ENCODE measurements at places on chromosomes 11 and 22. TPM values are rescaled to one million over a fixed set of nuclear protein-coding genes. Genes with fewer than 3 reads are reported as not detected.

Gene OR5T1
- total RNA-seq: not detected

Gene ALDH3B2
- not detected for total RNA-seq

Gene RIMBP3C
- total RNA-seq: 0.27 TPM

Gene APIP
- total RNA-seq: 21.2 TPM

Gene ENTHD1
- total RNA-seq: not detected

Gene ART1
- total RNA-seq: not detected

Gene ANKRD49
- total RNA-seq: 6.5 TPM

Gene PPP6R3
- 47.2 TPM for total RNA-seq

Gene TMEM126B
- total RNA-seq: 65.9 TPM

Gene CASP5
- total RNA-seq: not detected

Gene C11orf42
- not detected for total RNA-seq
